Kidney epithelial cell (primary cell): ENCODE measurements at places on chromosomes 4 and X.

- no peak for DNase-seq
These were observed 217.4 kb downstream of the DCTD start for GRCh38 chr4:182699795-182700194.

- no peak for DNase-seq
These were observed 9.4 kb upstream of the CCNQ start for GRCh38 chrX:153608376-153608775.

DNA sequence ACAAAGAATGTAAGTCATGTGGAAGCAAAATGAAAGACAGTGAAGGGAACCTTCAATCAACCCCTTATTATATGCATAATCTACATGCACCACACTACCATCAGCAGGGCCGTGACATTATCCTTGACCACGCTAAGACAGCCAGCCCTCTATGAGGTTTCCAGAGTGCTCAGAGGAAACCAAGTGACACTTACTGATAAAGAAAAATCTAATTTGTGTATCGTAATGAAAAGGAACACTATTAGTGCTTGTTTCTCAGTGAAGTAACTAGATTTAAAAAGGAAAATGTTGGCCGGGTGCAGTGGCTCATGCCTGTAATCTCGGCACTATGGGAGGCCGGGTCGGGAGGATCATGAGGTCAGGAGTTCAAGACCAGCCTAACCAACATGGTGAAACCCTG is 56.4 kb downstream of the ABCG2 start:
- no peak for DNase-seq

DNA sequence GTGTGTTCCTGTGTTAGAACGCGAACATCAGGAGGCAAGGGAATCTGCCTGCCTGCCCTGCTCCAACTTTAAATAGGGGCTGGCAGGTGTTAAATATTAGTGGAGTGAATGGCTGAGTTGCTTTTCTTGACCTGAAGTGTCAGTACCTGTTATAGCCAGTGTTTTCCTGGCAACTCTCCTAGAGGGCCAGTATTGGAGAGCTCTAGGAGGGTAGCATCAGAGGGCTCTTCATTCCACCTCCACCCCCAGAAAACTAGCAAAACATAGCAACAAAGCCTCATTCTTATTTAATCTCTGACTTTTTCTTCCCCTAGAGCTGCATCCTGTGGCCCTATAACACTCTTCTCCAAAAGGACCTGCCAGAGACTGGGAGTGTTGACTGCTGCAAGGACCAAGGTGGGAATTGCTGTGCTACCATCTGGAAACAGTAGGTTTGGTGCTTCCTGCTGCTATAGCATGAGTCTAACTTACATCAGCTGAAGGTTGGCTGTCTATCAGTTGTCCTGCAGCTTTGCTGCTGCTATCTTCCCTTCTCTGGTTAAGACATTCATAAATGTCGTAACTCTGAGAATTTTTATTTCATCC is 33.5 kb downstream of the SGMS2 start:
- DNase-seq, result no peak

- DNase-seq, result peak; percentile 95
These were observed 36.0 kb upstream of the ARSJ start for GRCh38 chr4:114015444-114015899.
